ENCODE measurements at places on chromosomes 11 and 22.

DNA sequence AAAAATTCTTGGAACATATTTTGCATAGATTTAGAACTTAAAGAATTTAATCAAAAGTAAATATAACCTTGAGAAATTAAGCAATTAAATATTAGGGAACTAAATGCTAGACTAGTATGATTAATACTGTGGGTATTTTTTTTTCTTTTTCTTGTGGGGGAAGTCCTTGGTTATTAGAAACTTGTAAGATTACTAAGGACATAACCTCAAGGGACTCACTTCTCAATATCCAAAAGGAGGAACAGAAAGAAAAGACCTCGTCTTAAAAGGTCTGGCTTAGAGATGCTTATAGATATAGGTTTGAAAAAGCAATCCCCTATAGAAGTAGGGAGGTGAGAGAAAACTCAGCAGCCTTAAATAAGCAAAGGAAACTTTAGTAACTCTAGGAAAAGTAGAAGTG is 368.5 kb downstream of the INSC start:
- no peak for DNase-seq

- no peak for DNase-seq
Observed at GRCh38 chr11:16421826-16422225, 65.5 kb upstream of the SOX6 start.

DNA sequence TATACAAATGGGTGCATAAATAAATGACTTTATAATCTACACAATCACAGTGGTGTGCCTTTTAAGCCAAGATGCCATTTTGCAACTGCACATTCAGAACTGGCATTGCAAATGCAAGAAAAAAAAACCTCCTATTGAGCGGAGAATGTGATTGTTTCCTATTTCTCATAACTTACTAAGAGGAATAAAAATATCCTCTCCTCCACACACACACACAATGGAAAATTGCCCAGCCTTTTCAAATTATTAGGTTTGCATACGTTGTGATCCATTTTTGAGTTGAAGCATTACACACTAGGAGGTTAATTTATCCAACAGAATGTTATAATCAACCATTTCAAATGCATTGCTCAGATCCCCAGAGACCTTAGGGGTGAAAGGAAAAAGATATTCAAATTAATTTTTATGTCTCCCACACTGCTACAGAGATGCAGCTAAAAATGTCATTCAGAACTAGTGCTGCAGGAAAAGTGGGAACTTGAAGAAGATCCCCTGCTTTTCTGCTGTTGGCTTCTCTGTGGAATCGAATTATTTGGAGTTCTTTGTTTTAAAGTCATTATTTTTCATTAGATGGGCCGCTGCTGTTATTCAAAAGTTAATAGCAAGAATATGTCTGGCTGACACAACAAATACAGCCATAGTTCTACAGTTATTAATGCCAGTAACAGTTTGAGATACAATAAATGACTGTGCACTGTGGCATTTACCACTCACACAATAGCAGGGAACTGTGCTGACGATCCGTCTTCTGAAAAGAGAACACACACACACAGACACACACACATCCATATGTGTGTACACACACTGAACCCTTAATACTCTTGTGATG is 299.9 kb upstream of the ANO5 start:
- DNase-seq: no peak

DNA sequence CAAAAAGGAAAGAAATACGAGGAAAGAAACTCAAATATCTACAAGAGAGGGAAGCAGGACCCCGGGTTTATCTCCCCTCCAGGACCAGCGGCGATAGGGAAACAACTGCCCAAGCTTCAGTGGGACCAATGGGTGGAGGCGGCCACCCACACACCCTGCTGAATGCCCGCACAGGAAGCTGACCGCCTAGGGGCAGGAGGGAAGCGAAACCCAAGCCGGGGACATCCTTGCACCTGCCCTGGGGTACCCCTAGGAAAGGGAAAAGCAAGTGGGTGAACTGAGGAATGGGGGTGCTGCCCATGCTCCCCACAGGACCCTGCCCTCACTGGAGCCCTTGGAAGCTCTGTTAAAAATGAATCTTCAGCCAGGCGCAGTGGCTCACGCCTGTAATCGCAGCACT is 27.6 kb upstream of the HMOX1 start:
- DNase-seq: peak; percentile 85

DNA sequence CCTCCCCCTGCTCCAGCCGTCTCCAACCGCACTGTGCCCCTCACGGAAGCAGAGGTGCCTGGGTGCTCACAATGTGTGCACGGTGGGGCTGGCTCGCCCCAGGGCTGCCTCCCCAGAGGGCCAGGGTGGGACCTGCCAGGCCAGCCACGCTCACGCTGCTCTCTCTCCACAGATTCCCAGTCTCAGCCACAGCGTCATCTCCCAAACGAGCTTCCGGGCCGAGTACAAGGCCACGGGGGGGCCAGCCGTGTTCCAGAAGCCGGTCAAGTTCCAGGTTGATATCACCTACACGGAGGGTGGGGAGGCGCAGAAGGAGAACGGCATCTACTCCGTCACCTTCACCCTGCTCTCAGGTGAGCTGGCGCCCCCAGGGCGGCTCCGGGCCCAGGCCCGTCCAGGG is 30.4 kb downstream of the MOB2 start:
- DNase-seq: no peak

DNA sequence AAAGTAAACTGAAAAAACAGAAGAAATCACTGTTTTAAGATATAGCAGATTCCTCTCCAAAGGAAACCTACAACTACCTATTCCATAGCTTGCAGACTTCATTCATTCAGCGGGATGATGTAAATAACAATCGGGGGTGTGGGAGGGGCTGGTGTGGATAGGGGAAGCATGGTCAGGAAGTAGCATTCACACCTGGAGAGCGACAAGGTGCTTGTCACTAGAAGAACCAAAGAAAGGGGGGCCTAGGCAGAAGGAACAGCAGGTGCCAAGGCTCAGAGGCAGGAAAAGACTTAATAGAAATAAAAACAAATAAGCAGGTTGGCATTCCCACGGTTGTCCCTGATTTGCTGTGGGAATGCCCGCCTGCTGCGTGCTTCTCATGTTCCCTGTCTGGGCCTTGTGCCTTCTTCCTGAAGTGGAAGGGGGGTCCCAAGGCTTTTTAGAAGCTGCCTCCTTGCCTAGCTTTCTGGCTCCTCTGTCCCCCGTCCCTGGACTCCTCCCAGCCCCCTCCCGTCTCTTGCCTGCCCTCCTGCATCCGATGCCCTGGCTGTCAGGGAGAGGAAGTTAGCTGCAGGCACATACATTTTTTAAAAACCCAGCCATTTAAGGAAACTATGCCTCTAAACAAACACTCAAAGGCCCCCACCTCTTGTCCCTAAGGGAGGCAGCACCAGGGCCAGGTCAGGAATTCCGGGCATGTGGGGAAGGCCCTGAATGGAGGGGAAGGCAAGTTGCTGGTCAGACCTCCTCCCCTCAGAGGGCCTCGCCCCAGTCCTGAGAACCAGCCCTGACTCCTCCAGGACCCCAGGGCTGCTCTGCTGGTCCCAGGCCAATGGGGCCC is 54.7 kb upstream of the PRDM11 start:
- peak; percentile 34 for DNase-seq

- no peak for DNase-seq
Observed at GRCh38 chr11:78995171-78995570, 420.5 kb upstream of the NARS2 start.

DNA sequence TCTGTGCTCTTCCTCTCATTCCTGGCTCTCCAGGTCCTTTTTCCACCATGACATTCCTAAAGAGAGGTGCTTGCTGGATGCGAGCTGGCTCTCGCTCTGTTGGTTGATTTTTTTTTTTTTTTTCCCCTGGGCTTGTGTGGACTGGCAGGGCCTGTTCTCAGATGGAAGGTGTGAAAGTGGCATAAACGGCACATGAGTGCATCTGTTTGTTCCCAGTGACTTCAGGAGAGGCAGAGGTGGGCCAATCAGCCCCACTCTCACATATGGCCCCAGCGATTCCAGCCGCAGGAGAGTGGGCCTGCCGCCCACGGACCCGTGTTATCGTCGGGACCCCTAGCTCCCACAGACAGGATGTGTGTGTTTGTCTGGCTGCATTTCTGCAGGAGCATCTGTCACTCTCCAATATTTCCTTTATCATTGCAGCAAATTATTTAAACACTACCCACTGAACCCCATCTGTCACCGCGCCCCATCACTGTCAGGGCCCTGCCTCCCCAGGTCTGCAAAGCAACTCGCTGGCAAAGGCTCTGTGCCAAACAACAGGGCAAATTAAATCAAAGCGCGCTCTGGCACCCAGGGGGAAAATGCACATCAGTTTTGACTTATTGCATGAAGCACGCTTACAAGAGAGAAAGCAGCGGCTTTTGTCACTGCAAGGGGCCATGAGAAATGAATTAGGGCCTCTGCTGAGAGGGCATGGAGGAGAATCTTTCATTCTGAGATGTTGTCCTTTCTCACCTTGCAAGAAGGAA is 886.3 kb downstream of the NTM start:
- DNase-seq: no peak

All from suppressor macrophage (primary cell).